ENCODE measurements at places on chromosomes 16 and 17.

GRCh38 chr17:78526231-78527025 is 50.8 kb downstream of the DNAH17 start:
- DNase-seq, result no peak

DNA sequence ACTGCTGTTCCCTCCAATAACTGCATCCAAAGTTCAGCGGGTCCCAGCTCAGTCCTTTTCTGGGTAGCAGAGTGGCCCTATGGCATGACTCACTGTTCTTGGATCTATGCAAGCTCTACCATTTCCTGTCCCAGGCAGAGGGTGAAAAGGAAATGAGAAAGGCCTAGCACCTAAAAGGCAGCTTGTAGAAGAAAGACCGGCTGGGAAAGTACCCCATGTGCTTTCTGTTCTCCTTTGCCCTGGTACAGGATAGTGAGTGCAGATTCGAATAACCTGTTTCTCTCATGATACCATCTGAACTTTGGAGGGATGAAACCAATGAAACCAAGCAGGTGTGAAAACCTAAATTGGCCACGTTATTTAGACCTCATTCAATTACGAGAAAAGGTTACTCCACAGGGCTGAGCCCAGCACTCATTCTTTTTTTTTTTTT is 12.7 kb upstream of the HASPIN start:
- no peak for DNase-seq

DNA sequence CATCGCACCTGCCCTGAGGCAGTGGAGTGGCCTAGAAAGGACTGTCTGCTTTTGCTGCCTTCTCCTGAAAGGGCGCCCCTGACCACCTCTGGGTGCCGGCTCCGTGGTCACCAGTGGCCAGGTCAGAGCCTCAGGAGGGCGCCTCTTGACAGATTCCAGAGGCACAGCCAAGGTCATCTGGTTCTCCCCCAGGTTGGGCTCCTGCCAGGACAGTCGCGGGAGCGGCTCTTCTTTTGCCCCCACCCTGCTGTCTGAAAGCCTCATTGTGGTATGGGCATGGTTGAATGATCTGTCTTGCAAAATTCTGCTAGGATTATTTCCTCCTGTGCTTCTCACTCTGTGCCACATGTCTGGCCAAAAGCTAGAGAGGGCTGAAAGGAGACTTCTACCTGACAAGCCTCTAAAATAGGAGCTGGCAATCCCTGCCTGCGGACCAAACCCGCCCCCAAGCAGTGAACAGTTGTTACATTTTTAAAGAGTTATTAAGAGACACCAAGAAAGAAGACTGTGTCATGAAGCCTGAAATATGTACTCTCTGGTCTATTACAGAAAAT is 82.8 kb downstream of the SNX29 start:
- no peak for DNase-seq

DNA sequence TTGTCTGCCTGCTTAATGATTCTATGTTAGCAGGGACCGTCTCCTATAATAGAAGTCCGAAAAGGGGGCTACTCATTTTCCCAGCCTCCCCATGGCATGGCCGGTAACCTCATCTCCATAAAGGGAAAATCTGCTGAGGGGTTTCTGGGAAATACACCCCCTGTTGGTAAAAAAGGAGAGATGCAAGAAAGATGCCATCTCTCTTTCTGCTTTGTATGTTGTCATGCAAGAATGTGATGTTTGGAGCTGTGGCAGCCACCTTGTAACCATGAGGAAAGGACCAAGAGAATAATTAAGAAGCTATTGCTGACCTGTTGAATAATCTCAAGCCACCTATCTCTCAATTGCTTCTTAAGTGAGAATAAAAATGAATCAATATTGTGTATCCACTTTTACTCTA is 94.8 kb upstream of the XYLT1 start:
- no peak for DNase-seq

DNA sequence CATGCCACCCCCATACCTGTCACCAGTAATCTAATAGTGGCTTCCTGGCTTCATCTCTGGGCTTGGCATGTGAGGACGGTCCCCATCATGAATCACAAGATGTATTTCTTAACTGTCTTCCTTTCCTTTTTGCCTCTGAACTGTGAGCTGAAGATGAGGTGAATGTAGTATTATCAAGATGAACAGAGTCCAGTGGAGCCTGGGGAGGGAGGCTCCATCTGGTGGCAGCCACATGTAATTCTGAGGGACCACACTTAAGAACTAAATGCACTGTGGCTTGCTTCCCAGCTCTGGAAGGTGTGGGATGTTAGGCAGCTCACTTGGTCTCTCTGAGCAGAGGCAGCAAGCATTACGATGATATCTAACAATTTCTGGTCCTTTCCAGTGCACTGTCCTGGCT is 354.9 kb upstream of the ASIC2 start:
- no peak for DNase-seq

DNA sequence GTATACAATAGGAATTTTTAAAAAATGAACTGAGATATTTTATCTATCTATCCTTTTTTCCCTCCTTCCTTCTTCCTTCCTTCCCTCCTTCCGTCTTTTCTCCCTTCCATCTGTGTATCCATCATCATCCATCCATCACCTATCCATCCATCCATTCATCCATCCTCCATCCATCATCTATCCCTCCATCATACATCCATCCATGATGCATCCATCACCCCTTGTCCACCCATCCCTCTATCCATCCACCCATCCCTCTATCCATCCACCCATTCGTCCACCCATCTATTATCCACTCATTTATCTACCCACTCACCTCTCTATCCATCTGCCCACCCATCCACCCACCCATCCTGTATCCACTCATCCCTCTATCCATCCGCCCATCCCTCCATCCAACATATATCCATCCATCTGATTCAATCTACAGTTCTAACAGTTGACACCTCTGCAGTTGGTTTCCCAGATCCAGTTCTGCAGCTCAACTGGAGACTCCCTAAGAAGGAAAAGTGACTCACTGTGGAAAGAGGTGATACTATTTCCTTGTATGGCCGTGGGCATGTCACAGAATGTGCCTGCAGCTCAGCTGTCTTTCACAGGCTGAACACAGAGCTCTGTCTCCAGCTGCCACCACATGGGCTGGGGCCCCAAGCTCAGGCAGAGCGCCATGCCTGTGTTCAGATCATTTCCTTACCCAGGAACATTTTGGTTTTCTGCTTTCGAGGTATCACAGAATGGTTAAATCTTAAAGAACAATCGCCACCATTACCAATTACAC is 130.8 kb downstream of the XYLT1 start:
- no peak for DNase-seq

DNA sequence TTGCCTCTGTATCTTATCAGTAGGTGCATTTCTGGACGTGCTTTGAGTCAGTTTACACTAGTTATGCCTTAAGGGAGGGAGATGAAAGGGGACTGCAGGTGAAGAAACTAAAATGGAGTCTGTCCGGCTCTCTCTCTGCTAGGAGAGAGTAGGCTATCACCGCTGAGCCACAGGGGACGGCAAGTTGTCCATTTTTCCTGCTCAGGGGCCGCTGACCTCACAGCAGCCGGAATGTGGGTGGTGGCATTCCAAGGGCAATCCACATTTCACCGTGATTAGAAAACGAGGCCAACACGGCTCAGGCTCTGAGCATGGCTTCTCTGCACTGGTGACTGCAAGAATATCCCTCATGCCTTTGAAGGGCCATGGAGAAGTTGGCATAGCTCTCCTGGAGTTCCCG is 19.0 kb upstream of the KLHDC4 start:
- DNase-seq, result no peak

DNA sequence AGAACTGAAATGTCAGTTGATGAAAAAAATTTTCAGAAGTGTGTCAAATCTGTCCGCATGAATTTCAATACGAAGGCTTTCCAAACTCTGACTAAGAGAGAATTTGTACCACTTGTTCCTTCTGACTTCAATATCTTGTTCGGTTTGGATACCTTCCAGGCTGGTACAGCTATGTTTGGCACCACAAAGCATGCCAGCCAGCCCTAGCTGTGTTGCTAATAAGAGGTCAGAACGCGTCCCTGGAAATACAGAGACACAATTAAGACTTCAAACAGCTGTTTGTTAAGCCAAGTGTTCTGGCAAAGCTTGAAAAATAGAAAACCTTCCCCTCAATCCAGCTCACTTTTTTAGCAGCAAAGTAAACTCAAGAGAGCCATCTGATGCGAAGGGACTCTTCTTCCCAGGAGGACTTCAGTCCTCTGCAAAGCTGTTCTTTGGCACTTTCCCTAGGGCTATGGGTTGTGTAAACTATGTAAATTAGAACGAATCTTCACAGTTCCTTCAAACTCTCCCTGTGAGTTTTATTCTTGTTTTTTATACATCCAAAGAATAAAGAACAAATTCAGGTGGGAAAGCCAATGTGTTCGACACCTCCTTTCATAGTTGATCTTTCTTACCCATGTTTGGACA is 35.1 kb downstream of the GRB2 start:
- no peak for DNase-seq

DNA sequence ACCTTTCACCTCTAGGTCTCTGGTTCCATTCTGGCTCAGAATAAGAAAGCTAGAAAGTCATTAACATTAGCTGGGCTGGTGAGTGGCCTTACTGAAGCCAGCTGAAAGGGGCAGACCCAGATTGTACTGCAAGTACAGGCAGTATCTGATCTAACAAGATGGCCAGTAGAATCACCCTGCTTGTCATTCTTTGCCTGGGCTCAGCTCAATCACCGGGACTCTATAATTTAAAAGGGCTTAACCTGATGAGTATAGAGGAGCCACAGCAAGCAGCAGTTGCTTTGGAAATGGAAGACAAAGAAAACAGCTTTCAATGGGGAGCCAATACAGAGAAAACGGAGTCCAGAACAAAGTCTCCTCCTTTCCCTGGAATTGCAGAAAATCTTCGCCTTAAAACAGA is 13.6 kb downstream of the CDH8 start:
- no peak for DNase-seq

- DNase-seq, result no peak
These were observed 278.4 kb upstream of the FOXF1 start for GRCh38 chr16:86231996-86232350.

GRCh38 chr17:62906881-62907280 is 59.2 kb upstream of the TANC2 start:
- no peak for DNase-seq

GRCh38 chr16:55372792-55373488 is 48.9 kb downstream of the IRX6 start:
- DNase-seq, result no peak

- DNase-seq, result no peak
These were observed 27.3 kb upstream of the STH start for GRCh38 chr17:45971698-45972141.

GRCh38 chr16:10868596-10869469 is 8.2 kb upstream of the CIITA start:
- DNase-seq, result no peak

DNA sequence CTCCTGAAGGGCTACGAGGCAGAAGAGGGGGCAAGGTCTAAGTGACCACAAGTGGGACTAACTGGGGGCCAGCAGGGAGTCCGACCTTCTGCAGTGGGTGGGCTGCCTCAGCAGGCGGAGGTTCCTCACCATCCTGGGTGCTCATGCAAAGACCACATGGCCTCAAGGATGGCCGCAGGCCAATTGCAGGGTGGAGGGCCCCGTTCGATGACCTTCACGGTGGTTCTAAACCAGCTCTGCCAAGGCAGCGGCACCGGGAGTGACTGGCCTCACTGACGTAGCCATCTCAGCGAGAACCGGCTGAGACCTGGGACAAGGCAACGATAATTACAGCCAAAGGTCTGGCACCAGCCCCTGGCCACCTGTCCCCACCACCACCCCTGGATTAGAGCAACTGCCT is 5.7 kb downstream of the SMIM5 start:
- DNase-seq, result no peak

DNA sequence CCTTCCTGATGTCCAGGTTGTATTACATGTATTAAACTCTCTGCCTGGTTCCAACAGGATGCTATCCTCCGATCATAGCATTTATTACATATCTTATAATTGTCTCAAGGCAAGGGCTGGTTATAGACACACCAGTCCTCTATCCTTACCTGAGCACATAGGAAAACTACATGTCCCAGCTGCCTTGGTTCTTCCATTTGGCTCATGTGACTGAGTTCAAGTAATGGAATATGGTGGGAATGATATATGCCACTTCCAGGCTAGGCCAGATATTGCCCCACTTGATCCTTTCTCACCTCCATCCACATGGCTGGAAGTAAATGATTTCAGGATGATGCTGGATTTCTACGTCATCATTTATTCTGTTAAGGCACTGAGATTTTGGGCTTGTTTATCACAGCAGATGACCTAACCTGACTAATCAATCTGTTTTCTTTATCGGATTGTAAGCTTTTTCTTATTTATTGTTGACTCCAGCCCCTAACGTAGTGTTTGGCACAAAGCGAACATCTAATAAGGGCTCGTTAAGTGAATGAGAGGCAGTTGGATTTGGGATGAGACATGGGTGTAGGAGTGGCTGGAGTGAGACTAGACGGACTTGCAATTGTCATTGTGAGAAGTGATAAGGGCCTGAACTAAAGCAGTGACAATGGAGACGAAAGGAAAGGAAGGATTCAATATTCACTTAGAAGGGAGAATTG is 8.2 kb upstream of the SHISA9 start:
- DNase-seq, result no peak

- peak; percentile 4 for DNase-seq
These were observed 11.4 kb upstream of the APOH start for GRCh38 chr17:66240630-66241029.

DNA sequence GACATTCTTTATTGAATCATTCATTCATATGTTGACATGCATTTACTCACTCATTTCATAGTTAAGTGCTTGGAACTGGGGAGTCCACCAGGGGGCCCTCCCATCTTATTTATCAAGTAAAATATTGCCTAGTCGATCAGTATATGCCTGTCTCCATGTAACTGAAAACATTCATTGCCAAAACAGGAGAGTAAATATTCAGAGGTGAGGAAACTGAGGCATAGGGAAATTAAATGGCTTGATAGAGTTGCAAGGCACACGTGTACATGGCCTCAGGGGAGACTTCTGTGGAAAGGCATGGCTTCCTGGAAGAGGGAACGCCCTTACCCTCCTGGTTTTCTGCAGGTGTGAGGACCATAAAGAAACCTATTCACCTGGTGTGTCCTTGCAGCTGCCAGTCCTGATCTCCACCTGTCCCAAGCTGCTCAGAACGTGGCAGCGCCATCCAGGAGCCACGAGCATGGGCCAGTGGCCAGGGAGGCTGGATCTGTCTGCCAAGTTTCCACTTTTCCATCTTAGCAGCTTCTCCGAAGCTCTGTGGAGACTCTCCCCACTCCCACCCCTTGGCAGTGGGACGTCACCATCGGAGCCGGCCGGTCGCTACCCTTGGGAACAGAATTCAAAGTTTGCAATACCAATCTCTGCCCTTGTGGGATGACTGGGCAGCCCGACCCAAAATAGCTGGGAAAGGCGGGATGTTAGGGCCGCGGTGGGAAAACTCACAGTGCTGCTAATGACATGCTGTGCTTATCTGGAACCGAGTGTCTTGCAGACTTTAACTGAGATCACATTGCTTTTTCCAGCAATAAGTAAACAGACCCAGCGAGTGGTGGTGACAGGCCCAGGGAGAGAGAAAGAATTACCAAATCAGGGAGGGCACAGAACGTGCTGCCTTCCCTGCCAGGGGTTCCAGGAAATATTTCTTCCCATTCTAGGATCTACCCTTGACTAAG is 4.1 kb upstream of the C1QTNF1 start:
- DNase-seq, result peak; percentile 71

GRCh38 chr16:60674241-60674640 is 1362.0 kb downstream of the CDH8 start:
- no peak for DNase-seq

- DNase-seq, result no peak
These were observed 5.5 kb downstream of the CACNB1 start for GRCh38 chr17:39191750-39192510.

GRCh38 chr16:85418978-85419491 is 194.1 kb upstream of the GSE1 start:
- no peak for DNase-seq

- no peak for DNase-seq
These were observed 86.8 kb downstream of the CMIP start for GRCh38 chr16:81531419-81531821.

GRCh38 chr17:48631693-48632578 is 5.8 kb upstream of the HOXB9 start:
- DNase-seq, result no peak

Measured in COLO829 (cell line).